ENCODE measurements at places on chromosomes 6 and 20.

DNA sequence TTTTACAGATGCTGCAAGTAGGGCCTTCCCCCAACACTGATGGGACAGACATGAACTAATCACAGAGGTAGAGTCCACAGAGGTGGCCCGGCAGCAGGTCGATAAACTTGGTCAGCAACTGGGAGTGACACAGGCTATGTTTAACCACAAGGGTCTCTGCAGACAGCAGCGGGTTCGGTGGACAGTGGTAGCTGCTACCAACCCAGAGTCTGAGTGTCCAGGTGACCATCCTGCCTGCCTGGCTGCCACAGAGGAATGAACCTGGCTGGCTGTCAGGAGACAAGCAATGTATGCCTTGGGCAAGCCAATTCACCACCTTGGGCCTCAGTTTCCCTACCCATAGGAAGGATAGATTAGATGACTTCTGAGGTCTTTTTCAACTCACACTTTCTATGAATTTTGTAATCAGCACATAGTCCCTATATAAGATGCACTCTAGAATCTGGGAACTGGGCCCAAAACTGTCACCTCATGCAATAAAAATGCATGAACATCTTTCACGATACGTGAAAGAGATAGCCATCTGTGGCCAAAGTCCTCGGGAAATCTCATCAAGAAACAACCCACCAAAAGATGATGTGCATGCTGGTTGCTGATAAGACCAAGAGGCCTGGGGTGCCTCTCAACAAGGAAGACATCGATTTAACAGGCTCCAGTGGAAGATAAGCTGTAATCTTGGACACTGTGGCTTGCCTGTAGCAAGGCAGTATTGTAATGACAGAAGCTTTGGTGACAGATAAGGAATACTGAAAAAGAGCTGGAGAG is 30.5 kb downstream of the MDGA1 start:
- no peak for DNase-seq

- DNase-seq: no peak
Observed at GRCh38 chr6:39937686-39938333, 3.5 kb upstream of the MOCS1 start.

DNA sequence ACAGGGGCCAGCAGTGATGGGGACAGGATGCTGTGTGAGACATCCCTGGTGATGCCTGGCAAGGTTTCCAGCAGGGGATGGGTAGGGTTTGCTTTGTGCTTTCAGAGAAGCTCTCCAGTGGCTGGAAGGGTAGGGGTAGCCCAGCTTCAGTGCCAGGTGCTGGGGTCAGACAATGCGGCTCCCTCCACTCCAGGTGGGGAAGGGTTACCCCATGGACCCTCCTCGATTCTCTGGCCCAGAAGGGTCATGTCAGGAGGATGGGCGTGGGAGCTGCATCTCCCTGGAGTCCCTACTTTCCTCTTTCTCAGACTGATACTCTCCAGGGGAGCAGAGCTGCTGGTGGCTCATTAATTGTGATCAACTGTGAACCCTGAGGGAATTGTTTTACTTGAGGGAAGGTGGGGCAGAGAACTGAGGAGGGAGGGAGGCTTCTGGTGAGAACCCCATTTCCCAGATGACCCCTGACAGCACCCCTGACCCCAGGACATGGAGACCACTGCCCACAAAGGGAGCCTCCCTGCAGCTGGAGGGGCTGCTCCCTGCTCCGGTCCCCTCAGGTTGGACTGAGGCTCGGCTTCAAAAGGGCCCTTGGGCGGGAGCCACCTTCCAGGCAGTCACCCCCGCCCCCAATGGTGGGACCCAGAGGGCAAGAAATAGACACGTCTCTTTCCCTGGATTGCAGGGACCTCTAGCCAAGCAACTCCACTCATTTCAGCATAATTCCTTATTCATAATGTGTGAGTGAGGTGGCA is 100.9 kb upstream of the BHLHE23 start:
- no peak for DNase-seq

- no peak for DNase-seq
Observed at GRCh38 chr6:163494279-163494727, 79.8 kb downstream of the QKI start.

DNA sequence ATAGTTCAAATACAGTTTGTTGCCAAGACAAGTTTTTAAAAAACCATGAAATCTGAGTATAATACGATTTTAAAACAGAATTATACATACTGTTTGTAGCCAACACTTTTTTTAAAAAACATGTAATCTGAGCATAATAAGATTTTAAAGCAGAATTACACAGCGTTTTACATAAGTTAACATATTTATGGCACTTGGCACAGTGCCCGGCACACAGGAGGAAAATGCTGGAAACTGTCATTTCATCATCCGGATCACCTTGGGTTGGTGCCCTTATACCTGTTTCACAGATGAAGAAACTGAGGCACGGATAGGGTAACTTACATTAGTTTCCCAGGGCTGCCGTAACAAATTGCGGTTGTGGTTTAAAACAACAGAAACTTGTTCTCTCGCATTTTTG is 193.0 kb downstream of the BMP7 start:
- DNase-seq: no peak

DNA sequence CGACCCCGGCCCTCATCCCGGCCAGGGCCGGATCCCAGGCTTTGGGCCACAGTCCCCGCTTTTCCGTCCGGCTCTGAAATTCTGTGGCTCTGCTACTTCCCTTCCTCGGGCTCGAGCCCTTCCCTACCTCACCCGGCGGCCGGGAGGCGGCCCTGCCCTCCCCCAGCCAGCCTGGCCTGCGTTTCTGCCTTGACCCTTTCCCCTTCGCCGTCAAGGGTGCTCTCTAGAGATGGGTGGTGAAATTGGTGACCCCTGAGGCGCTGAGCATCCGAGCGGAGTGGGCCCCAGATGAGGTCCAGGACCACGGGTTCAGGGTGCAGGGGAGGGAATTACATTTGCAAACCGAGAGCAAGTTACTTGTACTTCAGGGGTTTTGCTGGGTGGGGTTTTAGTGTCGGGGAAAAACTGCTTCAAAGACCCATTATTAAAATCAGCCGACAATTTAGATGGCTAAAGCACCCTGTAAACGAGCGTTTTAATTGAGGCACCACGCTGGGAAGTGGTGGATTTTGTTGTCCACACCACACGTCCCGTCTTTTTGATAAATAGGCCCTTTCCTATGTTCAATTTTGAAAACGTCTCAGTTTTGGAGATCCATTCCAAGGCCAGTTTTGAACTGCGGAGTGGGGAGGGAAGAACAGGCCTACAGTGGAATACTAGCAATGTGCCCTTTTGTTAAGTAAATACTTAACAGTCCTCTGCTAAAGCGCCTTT is 9.9 kb downstream of the TFAP2A start:
- DNase-seq: peak; percentile 14

- no peak for DNase-seq
Observed at GRCh38 chr20:38229376-38230252, 30.9 kb downstream of the KIAA1755 start.

DNA sequence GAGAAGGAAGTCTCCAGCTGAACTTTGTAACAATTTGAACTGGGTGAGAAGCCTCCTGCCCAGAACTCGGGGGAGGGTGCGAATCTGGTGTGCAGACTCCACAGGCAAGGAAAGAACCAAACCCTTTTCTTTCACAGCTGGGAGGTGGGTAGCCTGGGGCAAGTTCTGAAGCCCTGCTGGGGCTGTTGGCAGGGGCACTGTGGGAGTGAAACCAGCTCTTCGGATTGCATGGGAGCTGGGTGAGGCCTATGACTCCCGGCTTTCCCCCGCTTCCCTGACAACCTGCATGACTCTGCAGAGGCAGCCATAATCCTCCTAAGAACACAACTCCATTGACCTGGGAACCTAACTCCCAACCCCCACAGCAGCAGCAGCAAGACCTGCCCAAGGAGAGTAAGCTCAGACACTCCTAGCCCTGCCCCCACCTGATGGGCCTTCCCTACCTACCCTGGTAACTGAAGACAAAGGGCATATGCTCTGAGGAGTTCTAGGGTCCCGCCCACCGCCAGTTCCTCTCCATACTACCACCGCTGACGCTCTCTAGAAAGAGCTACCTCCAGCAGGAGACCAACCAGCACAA is 37.5 kb downstream of the SOD2 start:
- DNase-seq: no peak

DNA sequence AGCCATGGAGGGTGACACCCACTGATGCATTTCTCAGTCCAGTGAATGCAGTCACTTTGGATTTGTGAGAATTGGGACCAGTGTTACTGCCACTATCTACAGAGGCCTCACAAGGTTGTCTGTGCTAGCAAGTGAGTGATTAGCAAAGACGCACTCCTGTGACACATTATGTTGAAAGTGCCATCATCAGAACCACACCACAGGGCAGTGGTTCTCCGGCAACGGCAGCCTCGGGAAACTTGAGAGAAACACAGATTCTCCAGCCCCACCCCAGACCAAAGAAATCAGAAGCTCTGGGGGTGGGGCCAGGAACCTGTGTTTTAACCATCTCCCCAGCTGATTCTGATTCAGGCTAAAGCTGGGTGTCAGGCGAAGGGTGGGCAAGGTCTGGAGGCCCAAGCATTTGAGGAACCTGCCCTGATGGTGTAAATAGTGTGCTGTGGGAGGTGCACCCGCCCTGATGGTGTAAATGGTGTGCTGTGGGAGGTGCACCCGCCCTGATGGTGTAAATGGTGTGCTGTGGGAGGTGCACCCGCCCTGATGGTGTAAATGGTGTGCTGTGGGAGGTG is 39.9 kb downstream of the TMEM242 start:
- no peak for DNase-seq

DNA sequence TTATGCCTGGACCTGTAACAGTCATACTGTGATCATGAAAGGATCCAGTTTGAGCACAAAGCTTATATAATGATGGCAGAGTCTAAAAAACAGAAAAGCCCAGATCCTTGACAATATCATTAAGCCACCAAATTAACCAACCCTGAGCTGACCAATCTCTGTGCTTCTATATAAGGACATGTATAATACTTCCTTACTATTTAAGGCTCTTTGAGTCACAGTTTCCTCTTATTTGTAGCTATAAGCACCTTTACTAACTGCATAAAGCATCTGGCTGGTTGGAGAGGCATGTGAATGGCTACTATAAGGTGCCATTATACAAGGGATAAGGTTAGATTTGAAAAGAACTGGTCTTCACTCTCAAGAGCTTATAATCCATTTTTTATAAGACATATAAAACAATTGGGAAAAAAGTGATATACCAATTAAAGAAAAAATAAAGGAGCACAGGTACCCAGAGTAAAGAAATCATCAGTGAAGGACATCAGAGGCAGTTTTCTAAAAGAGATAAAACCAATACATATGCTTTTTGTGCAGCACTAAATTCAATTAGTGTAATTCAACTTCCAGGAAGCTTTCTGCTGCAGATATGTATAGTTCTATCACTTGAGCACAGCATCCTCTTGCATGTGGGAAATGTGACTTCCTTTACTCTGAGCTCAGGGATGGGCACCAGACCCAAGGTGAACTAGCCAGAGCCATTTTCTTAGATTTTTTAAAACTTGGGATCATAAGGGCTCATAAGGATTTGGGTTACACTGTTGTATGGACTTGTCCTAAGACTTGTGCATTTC is 121.0 kb downstream of the BTBD9 start:
- no peak for DNase-seq

DNA sequence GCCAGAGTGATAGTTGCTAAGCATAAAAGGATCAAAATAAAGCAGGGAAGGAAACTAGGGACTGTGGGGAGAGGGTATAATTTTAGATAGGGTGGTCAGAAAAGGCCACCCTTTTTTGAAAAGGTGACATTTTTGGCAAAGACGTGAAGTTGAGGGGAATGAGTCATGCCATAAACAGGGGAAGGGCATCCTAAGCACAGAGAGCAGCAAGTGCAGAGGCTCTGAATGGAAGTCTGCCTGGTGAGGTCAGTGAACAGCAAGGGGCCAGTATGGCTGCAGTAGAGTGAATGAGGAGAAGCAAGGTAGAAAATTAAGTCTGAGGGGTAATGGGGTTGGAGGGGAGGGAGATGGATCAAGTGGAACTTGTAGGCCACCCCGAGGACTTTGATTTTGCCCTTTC is 2.4 kb downstream of the KLC4 start:
- no peak for DNase-seq

GRCh38 chr6:149905371-149905910 is 7.5 kb upstream of the RAET1E start:
- DNase-seq: no peak

- peak; percentile 9 for DNase-seq
Observed at GRCh38 chr6:113047148-113047547, 700.0 kb downstream of the RFPL4B start.

DNA sequence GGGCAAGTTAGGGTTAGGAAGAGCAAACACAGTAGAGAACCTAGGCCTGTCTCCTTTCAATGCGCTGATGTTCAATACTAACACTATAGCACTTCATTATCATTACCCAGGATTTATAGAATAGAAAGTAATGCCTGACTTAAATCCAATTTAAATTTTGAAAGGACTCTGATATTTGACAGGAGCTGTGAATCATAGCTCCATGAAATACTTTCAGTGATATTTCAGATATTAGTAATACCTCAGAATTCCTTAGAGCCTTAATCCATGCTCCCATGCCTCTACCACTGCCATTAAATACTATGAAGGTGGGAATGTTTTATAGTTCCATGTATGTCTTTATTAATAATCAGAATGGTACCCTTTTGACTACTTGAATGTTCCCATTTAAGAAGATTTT is 530.2 kb downstream of the BCKDHB start:
- DNase-seq: no peak

GRCh38 chr6:13015379-13015681 is 298.8 kb downstream of the PHACTR1 start:
- DNase-seq: no peak

GRCh38 chr20:50110141-50111047 is 2.6 kb downstream of the UBE2V1 start:
- DNase-seq: no peak

DNA sequence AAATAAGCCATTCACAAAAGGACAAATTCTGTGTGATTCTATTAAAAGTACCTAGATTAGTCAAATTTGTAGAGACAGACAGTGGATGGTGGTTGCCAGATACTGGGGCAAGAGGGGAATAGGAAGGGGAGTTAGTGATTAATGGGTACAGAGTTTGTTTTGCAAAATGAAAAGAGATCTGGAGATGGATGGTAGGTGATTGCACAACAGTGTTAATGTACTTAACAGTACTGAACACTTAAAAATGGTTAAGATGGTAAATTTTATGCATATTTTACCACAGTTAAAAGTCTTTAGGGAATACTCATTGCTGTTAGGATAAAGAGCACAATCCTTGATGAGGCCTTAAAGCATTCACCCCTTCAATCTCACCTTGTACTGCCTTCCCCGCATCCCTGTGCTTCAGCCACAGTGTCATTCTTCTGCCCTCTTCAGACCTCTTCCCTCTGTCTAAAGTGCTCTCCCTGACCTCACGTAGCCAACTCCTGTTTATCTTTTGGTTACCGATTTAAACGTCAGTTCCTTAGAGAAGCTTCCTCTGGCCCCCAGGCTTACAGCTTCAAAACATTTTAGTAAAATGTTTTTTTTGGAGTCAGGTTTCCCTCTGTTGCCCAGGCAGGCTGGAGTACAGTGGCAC is 11.8 kb downstream of the PSMF1 start:
- DNase-seq: no peak

Data from urothelium cell line (cell line).